ENCODE measurements at places on chromosomes 6 and 20. TPM values are rescaled to one million over a fixed set of nuclear protein-coding genes. Genes with fewer than 3 reads are reported as not detected.
A peak's percentile ranks its signal among the peaks of the same experiment; 100 is the strongest.

Gene SAMD10
- 23.4 TPM for total RNA-seq

Gene CALHM5
- total RNA-seq, result not detected

Gene SIRPG
- 28.7 TPM for total RNA-seq

Gene SOX18
- total RNA-seq, result 1.1 TPM

Gene CLDN20
- not detected for total RNA-seq

- DNase-seq, result no peak
These were observed 91.5 kb upstream of the RPS6KA2 start for GRCh38 chr6:166718516-166718915.

GRCh38 chr6:115203381-115203780, 857.3 kb downstream of the FRK start:
- DNase-seq, result no peak

DNA sequence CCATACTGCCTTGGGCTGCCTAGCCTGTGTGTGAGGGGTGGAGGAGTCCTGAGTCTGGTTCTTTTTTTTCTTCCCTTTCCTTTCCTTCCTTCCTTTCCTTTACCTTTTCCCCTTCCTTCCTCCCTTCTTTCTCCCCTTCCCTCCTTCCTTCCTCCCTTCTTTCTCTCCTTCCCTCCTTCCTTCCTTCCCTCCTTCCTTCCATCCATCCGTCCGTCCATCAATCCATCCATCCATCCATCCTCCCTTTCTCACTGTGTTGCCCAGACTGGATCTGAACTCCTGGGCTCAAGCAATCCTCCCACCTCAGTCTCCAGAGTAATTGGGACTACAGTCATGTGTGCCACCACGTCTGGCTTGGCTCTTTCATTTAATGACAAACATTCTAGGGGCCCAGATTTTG, 750.7 kb upstream of the CHD6 start:
- DNase-seq, result no peak

GRCh38 chr6:136092897-136093296, 157.2 kb downstream of the MTFR2 start:
- no peak for DNase-seq

DNA sequence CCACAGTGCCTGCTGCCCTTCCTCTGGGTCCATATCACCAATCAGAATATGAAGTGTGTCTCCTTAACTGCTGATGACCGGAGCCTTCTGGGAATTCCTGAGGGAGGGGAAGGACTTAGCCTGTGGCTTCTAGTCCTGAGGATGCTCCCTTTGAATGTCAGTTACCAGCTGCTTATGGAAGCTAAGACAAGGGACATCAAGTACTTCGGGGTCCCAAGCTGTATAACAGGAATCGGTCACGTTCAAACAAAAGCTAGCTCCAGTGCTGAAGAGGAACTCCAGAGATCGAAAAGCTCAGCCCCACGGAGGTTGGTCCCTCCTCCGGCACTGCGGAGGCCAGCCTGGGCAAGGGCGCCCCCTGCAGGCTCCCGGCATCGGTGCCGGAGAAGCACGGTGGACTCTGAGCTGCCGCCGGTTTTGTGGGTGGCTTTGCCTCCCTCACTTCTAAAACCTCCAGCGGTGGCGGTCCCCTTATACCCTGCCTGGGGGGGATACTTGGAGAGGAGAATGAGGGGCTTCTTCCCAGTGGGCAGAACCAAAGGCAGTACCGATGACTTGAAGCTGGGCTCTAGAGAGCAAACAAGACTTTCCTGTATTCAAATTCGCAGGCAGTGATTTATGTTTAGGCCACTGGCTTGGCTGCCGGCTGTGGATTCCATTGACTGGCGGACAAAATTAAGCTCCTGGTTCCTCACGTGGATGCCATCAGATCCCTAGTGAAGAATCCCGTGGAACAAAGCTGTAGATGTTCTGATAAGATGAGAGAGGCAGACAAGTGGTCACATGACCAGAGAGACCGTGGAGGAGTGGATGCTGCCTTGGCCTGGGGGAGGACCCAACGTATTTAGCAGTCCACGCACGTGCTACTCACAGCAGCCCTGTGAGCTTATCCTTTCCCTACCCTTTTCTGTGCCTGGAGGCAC, 16.2 kb upstream of the UBR2 start:
- peak; percentile 79 for DNase-seq

GRCh38 chr6:12116264-12116800, 104.2 kb downstream of the HIVEP1 start:
- no peak for DNase-seq

GRCh38 chr20:37081717-37082289, 14.0 kb downstream of the RBL1 start:
- no peak for DNase-seq

DNA sequence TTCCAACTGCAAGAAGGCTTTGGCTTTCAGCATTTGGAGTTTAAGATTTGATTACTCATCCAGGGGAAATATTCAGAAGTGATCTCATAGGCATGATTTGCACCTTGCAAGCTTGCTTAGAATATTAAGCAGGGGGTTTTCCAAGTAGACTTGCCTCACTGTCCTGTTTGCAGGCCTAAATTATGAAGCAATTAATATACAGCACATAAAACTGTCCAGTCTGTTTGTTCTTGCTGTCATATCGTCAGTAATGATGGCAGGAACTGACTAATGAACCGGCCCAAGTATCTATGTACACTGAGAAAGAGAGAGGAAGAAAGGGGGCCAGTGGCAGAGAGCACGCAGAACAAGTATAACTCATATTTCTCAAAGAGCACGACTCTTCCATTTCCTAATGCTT, 212.5 kb upstream of the SUPT3H start:
- no peak for DNase-seq

DNA sequence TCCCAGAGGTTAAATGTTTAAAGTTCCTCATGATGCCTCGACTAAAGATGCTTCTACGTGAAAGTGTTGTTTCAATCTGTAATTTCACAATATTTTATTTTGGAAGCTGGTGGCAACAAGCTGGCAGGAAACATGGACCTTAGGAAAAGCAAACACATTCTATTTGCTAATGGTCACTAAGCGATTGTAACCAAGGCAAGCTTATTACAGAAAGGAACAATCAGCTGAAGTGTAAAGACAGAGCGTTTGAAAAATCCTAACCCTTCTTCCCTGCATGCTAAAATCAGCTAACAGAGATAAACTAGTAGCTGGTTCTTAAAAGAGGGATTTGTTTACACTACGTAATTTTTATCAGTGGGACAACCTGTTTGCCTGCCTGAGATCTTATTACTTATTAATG, 50.0 kb downstream of the IL20RA start:
- DNase-seq, result no peak
